Naive thymus-derived CD8-positive, alpha-beta T cell (primary cell): ENCODE measurements at places on chromosomes 6 and 20.

GRCh38 chr20:46809706-46810360, 84.8 kb upstream of the EYA2 start:
- DNase-seq = no peak

- DNase-seq = no peak
These were observed 51.1 kb downstream of the MYLIP start for GRCh38 chr6:16179970-16180431.

DNA sequence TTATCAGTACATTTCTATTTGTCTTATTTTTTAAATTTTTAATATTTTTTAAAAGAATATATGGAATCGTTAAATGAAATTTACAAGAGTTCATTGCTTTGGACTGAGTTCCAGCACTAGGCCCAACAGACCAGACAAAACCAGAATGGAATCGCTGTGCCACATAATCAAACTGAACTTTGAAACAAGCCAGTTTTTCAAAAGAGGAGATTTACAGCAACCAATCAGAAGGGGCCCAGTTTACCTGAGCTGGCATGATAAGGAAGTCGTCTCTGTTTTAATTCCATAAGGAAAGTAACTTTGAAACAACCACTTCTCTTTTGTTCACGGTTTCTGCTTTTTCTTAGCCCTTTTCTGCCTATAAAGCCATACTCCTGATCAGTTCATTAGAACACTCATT, 293.6 kb upstream of the FLRT3 start:
- DNase-seq = no peak

- no peak for DNase-seq
These were observed 2.0 kb downstream of the TTLL9 start for GRCh38 chr20:31872406-31872805.
